ENCODE measurements at places on chromosomes 11 and 22.

DNA sequence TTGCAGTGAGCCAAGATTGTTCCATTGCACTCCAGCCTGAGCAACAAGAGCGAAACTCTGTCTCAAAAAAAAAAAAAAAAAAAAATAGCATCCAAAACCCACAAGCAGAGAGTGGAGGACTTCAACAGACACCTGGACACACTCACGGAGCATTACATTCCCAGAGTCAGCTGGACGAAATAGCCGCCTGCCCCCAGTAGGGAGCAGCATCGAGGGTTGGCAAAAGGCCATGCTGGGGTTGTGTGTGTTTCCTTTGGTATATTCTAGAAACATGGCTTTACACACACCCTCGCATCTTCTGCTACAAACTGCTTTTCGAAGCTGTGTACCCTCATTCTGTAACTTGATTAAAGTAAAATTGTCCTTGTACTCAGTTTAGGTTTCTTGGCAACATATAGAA is 5.3 kb downstream of the ADA2 start:
- DNase-seq = peak; percentile 19

- no peak for DNase-seq
Observed at GRCh38 chr11:19903620-19904069, 191.0 kb downstream of the NAV2 start.

DNA sequence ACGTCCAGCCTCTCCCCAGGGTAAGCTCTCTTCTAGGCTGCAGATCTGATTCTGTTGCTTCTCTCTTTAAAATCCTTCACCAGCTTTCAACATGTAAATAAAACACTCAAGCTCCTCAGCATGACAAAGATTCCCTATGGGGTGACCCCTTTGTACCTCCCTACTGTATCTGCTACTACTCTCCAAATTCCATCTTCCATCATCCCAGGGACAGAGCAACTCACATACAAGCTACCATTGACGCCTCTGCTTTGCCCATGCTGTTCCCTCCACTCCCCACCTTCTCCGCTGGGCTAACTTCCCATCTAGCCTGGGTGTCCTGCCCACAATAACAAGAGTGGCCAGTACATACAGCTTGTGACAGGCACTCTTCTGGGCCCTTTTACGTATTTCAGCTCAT is 207.5 kb upstream of the ZBED5 start:
- DNase-seq = no peak

GRCh38 chr22:47333625-47334024 is 571.2 kb downstream of the TBC1D22A start:
- no peak for DNase-seq

- DNase-seq = peak; percentile 46
Observed at GRCh38 chr11:69558519-69558941, 77.1 kb downstream of the LINC01488 start.

DNA sequence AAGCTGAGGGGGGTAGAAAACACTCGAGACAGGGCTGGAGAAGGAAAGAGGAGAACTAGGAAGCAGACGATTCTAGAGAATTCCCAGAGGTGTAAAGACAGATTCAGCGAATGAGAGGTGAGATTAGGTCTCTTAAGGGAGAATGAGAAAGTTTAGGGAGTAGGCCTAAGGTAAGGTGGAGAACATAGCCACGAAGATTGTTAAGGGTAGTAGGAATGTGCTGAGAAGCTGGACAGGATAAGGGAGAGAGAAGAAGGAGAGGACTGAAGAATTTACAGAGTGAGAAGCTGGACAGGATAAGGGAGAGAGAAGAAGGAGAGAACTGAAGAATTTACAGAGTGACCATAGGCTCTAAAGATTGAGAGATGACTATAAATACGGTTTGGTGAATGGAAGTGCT is 908 bp downstream of the PPME1 start:
- no peak for DNase-seq

- no peak for DNase-seq
Observed at GRCh38 chr22:32185821-32186220, 19.1 kb downstream of the RFPL2 start.

GRCh38 chr11:119222308-119222707 is 16.2 kb downstream of the CBL start:
- DNase-seq = no peak

GRCh38 chr22:17884893-17885292 is 110.6 kb upstream of the BID start:
- no peak for DNase-seq

GRCh38 chr22:31607696-31608095 is 54.3 kb downstream of the PISD start:
- DNase-seq = no peak

DNA sequence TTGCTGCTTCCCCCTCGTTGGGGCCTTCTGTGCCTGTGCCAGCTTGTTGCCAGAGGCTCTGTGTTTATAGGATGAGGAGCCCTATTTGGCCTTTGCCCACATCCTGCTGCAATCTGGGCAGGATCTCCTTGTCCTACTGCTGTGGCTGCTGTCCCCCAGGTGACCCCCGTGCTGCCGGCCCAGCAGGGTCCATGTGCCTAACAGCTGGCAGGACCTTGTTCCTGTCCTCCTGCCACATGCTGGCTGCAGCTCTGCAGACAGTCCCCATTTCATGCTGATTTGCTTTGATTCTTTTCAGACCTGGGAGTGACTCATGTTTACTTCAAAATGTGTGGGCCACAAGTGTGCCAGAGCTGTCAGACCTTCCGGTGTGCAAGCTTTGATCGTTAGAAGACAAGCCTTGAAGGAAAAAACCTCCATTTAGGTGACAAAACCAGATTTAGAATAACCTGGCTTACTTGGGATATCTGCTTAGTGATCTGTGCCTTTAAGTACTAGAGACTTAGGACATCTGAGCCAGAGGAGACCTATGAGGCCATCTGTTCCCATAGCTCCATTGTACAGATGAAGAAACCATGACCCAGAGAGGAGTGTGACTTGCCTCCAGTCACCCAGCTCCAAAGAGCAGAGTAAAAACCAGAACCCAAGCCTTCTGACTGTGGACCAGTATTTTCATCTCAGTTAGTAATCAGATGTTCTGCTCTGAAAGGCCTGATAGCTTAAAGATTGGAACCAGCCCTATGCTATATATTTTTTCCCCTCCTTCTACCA is 11.1 kb downstream of the NAV2 start:
- peak; percentile 36 for DNase-seq

- DNase-seq = no peak
Observed at GRCh38 chr22:48757985-48758561, 1069.6 kb downstream of the BRD1 start.

DNA sequence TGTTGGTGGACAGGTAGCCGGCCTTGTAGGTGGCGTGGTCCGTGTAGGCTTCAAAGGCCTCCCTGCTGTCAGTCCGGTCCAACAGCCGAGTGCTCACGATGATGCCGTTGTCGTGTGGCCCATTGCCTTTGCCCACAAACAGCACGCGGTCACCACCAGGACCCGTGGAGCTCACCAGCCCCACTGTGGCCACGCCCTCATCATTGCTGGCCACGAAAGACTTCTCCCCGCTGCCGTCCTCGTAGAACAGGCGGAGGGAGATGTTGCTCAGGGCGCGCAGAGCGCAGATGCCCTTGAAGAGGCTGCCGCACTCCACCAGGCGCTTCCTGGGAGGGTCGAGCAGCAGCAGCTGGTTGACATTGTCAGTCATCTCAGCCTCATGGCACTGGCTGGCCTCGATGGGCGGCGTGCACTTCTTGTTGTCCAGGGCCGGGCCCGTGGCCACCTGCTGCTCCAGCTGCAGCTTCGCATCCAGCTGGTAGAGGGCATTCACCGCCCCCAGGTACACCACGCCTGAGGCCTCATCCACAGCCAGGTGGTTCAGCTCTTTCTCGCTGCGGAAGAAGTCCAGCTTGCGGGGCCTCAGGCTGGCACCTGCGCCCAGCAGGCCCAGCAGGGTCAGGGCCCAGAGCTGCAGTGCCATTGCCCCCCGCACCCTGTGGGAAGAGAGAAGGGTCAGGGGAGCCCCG is 17.4 kb downstream of the PLXNB2 start:
- no peak for DNase-seq

DNA sequence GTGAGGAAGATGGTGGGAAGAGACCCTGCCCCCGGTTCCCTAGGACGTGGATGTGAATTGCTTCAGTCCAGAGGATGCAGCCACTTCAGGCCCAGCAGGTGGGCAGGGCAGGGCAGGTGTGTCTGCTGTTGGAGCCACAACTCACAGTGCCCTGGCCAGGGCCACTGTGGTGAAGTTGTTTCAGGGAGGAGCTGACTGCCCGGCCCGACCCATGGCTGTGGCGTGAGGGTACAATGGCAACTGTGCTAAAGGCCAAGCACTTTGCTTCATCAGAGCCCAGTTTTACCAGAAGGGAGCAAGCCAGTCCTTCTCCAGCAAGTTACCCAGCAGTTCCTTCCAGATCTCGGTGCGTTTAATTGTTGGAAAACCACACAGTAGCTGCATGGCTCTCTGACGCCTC is 1174.4 kb downstream of the BRD1 start:
- DNase-seq = no peak

DNA sequence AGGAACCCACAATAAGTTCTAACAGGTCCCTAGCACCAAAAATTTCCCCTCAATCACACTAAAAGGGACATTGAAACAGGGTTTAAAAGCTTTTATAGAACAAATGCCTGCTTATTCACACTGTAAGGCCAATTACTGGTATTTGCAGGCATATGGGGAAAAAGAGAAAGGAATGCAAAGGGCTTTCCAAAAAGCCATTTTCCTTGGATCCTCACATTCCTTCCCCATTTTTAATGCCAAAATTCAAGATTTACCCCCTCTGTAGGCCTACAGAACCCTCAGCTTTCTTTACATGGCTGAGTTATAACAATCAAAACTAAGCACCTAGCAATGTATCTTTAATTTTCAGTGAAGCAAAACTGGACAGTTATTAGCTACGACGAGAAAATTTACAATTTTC is 102.0 kb downstream of the SBF2 start:
- no peak for DNase-seq

- no peak for DNase-seq
Observed at GRCh38 chr11:11816511-11817314, 25.1 kb upstream of the USP47 start.

DNA sequence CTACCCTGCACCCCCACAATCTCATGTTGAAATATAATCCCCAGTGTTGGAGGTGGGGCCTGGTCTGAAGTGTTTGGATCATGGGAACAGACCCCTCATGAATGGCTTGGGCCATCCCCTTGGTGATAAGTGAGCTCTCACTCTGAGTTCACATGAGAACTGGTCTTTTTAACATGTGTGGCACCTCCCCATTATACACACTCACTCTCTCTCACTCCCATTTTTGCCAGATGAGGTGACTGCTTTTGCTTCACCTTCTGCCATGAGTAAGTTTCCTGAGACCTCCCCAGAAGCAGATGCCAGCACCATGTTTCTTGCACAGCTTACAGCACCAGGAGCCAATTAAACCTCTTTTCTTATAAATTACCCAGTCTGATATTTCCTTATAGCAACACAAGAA is 32.1 kb upstream of the DRD2 start:
- DNase-seq = no peak

DNA sequence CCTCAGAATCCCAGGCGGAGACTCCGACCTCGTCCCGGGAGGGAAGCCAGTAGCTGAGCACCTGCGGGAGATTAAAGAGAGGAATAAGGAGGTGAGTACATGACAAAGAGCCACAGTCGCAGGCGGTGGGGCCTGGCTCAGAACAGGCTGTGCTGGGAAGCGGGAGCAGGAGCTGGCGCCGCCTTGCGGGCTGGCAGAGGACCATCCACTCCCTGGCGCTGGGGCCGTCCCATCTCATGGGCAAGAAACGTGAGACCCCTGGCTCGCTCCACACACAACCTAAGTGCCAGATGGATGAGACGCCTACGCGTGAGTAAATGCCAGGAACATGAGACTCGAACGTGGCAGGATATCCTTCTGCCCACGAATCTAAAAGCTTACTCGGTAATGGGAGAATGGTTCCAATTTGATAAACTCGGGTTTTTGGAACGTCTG is 6.3 kb downstream of the CEND1 start:
- no peak for DNase-seq

DNA sequence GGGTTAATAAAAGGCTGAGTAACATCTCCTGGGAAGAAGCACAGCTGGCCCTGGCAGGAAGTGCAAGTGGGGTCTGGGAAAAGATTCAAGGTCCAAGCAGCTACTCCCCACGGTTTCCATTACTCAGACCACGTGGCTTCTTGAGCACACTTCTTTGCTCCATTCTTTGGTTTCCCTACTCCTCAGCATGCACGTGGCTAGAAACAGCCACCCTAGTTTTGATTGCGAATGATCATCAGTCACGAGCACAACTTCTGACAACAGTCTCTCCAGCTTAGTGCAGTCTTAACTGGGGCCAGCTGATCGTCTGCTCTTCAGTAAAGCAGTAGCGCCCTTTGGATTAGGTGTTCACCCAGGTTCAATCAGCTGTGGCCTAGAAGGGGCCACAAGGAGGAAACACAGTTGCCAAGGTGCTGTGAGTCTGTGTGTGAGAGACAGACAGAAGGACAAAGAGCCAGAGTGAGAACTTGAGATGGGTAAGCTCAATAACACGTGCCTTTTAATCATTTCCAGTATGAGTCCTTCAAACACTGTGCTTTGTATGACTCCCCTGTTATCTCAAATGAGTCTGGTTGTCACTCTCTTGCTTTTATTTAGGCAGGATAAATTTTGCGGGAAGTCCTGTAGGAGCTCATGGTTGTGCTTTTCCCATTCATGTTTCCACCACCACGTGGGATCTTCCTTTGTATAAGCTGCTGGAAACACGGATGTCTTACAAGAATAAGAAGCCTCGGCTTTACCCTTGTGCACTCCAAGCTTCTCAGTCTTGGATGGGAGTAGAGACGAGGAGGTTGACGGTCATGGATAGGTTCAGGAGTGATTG is 901 bp upstream of the PARVA start:
- DNase-seq = no peak

DNA sequence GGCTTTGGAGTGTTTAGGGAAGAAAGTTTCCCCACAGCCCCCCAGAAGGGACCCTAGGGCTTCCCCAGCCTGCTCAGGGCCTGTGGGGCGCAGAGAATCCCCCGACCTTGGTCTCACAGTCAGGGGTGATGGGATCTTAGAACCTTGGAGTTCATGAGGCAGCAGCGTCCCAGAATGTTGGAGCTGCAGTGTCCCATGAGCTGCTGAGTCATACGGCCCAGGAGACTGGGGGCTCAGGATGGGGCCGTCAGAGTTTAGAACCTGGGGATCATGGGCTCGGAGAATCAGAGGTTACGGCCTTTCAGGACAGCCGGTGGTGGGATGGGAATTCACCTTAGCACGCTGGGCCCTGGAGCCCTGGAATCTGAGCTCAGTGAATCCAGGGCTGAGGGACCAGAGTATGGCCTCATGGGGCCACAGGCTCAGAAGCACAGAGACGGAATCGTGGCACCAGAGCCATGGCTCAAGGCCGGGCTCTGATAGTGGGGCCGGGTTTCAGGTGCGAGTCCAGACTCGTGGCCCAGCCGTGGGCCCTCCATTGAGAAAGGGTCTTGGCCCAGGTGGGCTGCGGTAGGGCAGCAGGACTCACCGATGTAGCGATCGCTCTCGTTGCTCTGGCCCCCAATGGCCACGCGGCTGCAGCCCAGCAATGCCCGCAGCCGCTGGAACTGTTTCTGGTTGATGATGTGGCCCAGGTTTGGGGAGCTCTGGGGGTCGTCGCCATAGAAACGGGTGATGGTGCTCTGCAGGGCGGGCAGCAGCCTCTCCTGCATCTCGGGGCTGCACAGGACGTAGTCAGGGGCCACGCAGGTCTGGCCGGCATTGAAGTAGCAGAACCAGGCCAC is 9.5 kb downstream of the ALDH3B2 start:
- DNase-seq = no peak

All from stimulated activated CD4-positive, alpha-beta T cell treated with anti-CD3 and anti-CD28 coated beads, Interleukin-2, amount 100 ng/mL, for 4 hours (primary cell).